Karpas-422 (cell line): ENCODE measurements at places on chromosomes 6 and 20. TPM values are rescaled to one million over a fixed set of nuclear protein-coding genes. Genes with fewer than 3 reads are reported as not detected.

GRCh38 chr6:125310994-125311649, 9.4 kb upstream of the HDDC2 start:
- DNase-seq = peak; percentile 79

- DNase-seq = no peak
Measured at GRCh38 chr6:146851837-146852236, 253.1 kb downstream of the ADGB start.

- no peak for DNase-seq
Measured at GRCh38 chr6:136059308-136059707, 190.8 kb downstream of the MTFR2 start.

DNA sequence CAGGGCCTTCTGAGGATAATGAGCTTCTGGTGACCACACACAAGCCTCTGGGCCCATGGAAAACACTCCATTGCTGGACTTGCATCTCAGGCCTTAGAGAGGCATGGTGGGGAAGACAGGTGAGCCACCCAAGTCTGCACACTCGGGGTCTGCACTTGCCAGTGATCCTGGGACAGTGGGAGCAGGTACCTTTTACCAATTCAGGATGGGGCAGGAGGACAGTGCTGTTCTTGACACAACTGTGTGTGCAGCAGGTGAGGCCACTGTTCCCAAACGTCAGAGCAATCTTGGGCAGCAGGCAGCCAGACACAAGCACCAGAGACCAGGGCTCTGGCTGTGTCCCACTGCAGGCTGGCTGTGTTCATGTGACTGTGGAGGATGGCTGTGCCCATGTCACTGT, 221.3 kb downstream of the ERMARD start:
- no peak for DNase-seq

GRCh38 chr20:51862796-51863195, 60.5 kb upstream of the SALL4 start:
- DNase-seq = no peak

- no peak for DNase-seq
Measured at GRCh38 chr6:31498748-31499147, 803 bp downstream of the MICB start.

DNA sequence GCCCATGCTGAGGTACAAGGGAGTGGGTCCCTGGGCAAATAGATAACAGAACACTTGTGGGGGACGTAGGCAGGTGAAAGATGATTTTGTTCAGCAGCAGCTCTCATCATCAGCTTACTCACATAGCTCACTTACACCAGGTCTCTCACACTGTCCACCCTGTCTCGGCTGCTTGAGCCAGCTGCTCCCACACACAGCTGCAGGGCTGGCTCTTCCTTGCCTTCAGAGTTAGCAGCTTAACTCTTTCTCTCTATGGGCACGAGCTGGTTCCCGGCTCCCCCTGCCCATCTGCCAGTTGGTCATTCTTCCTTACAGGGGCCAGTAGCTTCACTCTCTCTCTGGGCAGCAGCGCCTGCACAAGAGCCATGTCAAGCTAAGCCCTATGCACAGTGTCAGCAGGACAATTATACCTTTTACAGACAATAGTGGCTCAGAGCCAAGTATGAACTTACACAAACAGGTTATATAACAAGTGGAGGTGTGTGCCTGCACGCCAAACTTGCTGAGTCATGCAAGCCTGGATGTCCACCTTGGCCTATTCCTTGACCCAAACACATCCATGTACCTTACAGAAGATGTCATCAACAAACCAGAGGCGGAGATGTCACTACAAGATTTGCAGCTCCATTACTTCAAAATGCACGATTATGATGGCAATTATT, 18.7 kb downstream of the ZNF391 start:
- no peak for DNase-seq

DNA sequence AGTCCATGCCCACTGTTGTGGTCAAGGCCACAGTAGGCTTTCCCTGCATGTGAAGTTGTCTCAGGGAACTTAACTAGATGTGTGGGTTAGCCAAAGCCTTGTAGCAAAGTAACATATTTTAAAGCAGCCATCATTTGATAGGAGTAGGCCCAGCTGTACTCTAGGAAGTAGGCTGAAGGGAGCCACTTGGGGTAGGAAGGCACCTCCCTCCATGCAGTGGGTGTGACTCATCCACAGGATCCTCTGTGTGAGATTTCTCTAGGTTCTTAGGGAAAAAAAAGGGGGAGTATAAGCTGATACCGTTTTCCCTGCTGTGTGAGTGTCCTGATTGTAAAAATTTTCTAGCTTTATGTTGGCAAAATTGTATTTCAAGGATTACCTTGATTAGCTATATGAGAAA, 44.7 kb downstream of the VAPB start:
- DNase-seq = no peak

DNA sequence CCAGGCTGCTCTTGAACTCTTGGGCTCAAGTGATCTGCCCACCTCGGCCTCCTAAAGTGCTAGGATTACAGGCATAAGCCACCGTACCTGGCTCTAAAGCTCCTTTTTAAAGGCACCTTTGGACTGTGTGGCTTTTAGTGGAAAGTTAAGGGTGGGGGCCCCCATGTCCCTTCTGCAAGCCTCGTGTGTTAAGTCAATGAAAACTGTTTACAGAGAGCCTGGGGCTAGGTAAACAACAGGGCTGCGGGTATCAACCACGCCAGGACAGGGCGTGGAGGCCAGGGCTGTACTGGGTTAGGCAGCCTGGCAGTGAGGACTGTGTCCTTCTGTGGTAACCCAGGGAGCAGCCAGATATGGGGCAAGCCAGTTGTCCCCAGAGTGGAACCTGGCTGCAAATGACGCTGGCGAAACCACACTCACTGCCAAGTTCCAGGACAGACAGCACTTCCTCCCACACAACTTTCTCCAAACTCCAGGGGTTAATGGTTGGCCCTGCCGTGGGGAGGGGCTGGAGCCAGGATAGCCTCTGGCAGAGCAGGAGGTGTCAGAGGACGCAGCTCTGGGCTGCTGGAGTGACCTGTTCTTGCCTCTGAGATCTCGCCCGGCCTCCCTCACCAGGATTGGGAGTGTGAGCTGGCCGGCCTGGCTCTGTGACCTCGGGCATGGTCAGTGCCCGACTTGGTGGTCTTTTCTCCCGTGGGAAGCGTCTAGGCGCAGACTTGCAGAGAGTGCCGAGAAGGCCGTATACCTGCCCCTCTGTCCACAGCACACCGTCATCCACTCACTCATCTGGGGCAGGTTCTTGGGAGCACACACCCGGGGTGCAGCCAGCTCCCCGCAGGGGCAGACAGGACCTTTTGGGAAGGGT, 3.2 kb downstream of the SLC17A9 start:
- no peak for DNase-seq

- DNase-seq = no peak
Measured at GRCh38 chr6:107235511-107235910, 120.2 kb upstream of the BEND3 start.

The HLA-DOA gene
- 70.0 and 103 TPM in 2 replicates for total RNA-seq

The MLN gene
- not detected in 2 replicates for total RNA-seq

The POM121L2 gene
- not detected in 2 replicates for total RNA-seq

The PROKR2 gene
- total RNA-seq = not detected in 2 replicates
